ENCODE measurements at places on chromosomes 11 and 22.

GRCh38 chr11:130580891-130581492 lies 132.5 kb downstream of the ADAMTS15 start:
- no peak for DNase-seq

GRCh38 chr11:19903620-19904069 lies 191.0 kb downstream of the NAV2 start:
- peak; percentile 60 for DNase-seq

GRCh38 chr11:77127920-77128691 lies at the start of gene MYO7A:
Gene MYO7A (plus strand): TSS chr11:77128246. CDS start chr11:77130635, 2,389 bp downstream.
- DNase-seq: no peak

- DNase-seq: no peak
These were observed 97.0 kb downstream of the SYT9 start for GRCh38 chr11:7348432-7349304.

- DNase-seq: peak; percentile 65
These were observed 181.2 kb downstream of the CSNK2A3 start for GRCh38 chr11:11171854-11172253.
